ENCODE measurements at places on chromosomes 6 and 20.

GRCh38 chr6:109071125-109071917, 23.3 kb downstream of the SESN1 start:
- no peak for DNase-seq

- no peak for DNase-seq
Observed at GRCh38 chr6:15935661-15936060, 193.2 kb upstream of the MYLIP start.

DNA sequence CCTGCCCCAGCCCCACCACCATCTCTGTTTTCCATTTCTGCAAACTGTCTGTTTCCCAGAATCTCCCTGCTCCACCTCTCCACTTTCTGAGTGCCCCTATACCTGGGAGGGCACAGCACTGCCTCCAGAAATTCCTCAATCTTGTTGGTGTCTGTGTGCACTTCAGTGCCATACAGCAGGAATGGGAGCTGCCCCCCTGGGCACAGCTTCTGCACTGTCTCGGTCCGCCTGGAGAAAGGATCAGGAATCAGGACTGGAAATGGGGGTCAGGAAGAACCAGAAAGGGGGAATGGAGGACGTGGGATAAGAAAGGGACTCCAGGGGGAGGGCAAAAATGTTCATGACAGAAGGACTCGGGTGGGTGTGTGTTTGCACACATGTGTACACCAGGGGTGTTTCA, 2.6 kb downstream of the CLIC1 start:
- no peak for DNase-seq

DNA sequence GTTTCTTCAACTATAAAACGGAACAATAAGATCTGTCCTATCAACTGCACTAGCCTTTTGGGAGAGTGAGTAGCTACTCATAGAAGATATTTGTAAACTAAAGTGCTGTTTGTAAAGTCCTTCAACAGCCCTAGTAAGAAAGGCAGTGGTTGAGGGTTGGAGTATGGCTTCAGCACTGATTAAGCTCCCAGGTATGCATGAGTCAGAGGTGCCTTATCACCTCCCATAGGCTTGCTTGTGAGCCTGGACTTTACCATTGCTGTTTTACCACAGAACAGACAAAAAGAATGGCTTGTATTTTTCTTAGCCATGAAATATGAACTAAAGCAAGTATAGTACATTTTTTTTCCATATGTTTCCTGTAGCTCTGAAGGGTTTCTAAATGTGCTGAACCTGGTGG, 44.1 kb downstream of the SAMD3 start:
- DNase-seq, result peak; percentile 82

DNA sequence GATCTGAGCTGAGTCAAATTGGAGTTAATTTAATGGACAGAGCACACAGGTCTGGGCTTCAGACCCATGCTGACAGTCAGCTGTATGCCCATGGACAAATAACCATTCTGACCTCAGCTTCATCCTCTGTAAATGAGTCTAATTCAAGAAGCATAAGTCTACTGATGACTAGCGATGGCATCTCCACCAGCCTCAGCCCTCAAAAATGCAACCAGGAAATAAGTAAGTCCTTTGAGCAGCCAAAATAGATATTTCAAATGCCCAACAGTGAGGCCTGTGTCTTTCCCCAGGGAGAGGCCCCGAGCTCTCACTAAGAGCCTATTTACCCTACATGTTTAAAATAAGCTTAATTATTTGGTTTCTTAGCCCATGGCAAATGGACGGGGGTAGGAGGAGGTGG, 114.2 kb upstream of the MTHFD1L start:
- no peak for DNase-seq

GRCh38 chr20:19047040-19047950, 165.1 kb upstream of the SLC24A3 start:
- no peak for DNase-seq
